Left ventricle myocardium inferior (tissue), 1 donor: ENCODE measurements at places on chromosomes 3 and 15. TPM values are rescaled to one million over a fixed set of nuclear protein-coding genes. Genes with fewer than 3 reads are reported as not detected.

Gene MORC1
- not detected for total RNA-seq

- H3K4me1 ChIP-seq, result peaks cover 59% of the 10 kb centered on the region
- H3K4me3 ChIP-seq, result no peak overlapping the region
- H3K27me3 ChIP-seq, result no peaks in the 10 kb centered on the region
- DNase-seq, result no peak
- H3K36me3 ChIP-seq, result no peaks in the 10 kb centered on the region
Measured at GRCh38 chr15:80106051-80106450, 46.6 kb downstream of the ZFAND6 start.

Gene TRPC1
- total RNA-seq, result 13.9 TPM

GRCh38 chr3:123880998-123881561 lies 3.1 kb downstream of the MYLK start:
- peaks cover 8% of the 10 kb centered on the region for H3K4me1 ChIP-seq
- no peak overlapping the region for H3K27ac ChIP-seq

Gene ANKUB1
- total RNA-seq, result not detected

DNA sequence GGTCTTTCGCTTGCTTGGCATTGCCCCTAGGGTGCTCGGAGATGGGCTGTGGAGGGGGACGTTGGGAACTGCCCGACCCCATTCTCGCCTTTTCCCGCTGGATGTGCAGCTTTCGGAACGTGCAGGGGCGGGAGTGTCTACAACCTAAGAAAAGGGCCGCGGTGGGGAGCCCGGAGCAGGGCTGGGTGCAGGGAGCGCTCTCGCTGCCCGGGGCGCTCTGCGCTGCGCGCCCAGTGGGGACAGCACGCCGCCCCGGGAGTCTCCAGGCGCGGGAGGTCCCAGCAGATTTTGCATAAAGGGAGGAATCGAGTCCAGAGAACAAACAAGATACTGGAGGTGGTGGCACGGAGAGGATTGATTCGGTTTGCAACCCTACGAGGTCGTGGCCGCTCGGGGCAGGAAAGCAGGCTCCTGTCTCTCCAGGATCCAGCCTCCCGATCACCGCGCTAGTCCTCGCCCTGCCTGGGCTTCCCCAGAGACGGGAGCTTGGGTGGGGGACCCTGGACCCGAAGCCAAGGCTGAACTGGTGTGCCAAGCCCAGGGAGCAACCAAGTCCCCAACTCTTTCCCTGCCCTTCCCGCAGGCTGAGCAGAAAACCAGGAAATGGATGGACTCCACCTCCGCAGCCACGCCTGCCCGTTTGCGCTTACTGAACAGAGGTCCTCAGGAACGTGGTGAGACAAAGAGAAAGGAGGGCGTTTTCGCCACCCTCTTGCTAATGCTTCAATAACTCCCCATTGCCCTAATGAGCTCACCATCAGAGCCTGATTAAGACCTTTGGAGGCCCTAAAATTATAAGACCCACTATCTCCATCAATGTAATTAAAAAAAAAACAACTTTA lies 59.7 kb downstream of the NOX5 start:
- DNase-seq, result peak; percentile 70
- H3K36me3 ChIP-seq, result no peaks in the 10 kb centered on the region
- no peaks in the 10 kb centered on the region for H3K27me3 ChIP-seq
- H3K27ac ChIP-seq, result peak overlapping the region; percentile 83
- peak overlapping the region; percentile 71 for H3K4me3 ChIP-seq
- H3K4me1 ChIP-seq, result peaks cover 25% of the 10 kb centered on the region

Gene LINGO1
- 0.96 TPM for total RNA-seq

DNA sequence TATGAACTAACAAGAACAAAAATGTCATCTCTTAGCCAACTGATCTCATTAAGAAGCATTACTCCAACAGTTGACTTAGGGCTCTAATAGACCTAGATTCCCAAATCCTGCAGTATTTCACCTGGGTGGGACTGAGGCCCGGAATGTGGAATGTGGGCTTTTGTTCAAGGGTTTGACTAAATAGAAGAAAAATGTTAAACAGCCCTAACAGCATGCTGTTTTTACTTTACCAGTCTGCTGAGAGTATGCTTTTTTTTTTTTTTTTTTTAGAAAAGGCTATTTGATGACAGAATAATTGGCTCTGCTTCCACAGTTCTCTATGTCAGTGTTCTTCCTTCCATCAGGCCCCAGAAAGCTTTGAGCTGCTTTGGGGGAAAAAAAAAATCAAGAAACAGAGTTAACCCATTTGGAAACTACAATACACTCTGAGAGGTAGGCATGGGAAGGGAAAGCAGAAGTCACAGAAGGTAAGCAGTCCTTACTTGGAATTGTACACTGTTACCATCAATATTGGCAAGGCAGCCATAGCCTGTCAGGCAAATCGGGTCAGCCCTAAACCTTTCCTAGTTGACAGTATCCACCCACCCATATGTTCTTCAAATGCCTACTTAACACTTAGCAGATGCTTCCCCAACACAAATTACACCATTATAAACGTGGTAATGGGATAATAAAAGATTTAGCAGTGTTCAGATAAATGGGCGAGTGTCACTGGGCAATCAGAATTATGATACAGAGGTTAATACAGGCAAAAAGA lies 224.2 kb downstream of the CNTN3 start:
- DNase-seq, result no peak
- H3K27me3 ChIP-seq, result no peaks in the 10 kb centered on the region
- H3K4me1 ChIP-seq, result no peaks in the 10 kb centered on the region

Gene RLBP1
- not detected for total RNA-seq

Gene ATP2B2
- total RNA-seq, result not detected

Gene STARD5
- 2.5 TPM for total RNA-seq

DNA sequence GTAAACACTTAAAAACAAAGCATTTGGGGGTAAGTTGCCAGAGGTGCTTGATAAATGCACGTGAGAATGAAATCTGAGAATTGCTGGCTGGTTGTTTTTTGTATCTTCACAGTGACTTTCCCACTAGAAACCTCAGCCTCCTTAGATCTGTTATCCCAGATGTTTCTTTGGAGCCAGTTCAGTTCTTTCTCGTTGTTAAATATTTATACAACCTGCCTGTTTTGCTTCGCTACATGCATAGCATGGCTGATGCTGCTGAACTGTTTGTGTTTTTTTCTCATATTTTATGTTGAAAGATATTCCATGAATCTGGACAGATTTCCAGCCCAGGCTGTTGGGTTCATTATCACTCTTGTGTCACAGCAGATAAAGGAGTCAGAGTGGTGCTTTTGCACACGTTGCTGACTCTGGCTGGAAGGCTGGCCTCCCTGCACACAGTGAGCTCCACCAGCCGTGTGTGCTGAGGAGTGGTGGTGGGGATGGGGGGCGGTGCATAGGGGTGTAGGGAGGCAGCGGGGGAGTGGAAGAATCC lies 80.2 kb downstream of the ARNT2 start:
- H3K36me3 ChIP-seq, result no peaks in the 10 kb centered on the region
- DNase-seq, result no peak
- H3K4me3 ChIP-seq, result no peak overlapping the region
- H3K27ac ChIP-seq, result no peak overlapping the region
- peaks cover 48% of the 10 kb centered on the region for H3K4me1 ChIP-seq

DNA sequence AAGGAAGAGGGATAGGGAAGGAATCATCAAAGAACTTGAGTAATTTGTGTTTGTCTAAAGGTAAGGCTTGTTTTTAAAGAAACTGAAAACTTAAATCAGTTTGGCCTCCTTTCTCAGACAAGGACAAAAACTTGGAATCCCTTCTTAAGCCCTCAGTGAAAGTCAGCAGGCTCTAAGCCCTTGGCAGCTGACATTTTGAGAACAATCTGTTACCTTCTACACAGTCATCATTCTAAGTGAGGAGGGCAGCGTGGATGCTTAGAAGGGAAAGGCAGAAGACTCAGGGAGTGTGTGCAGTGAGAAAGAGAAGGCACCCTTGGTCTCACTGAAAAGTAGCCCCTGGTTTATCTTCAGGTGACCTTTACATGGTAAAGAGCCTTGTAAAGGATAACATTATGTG lies 10.8 kb downstream of the HSPBAP1 start:
- no peaks in the 10 kb centered on the region for H3K27me3 ChIP-seq
- no peaks in the 10 kb centered on the region for H3K4me1 ChIP-seq
- DNase-seq, result no peak
- no peak overlapping the region for H3K27ac ChIP-seq
- H3K4me3 ChIP-seq, result no peak overlapping the region
- H3K36me3 ChIP-seq, result peaks cover 5% of the 10 kb centered on the region

Gene ACY1
- 20.2 TPM for total RNA-seq

- H3K27ac ChIP-seq, result no peak overlapping the region
- no peak for DNase-seq
- no peaks in the 10 kb centered on the region for H3K4me1 ChIP-seq
- H3K4me3 ChIP-seq, result no peak overlapping the region
- peaks cover 32% of the 10 kb centered on the region for H3K27me3 ChIP-seq
- no peaks in the 10 kb centered on the region for H3K36me3 ChIP-seq
Measured at GRCh38 chr15:100383302-100384107, 41.7 kb upstream of the ADAMTS17 start.

DNA sequence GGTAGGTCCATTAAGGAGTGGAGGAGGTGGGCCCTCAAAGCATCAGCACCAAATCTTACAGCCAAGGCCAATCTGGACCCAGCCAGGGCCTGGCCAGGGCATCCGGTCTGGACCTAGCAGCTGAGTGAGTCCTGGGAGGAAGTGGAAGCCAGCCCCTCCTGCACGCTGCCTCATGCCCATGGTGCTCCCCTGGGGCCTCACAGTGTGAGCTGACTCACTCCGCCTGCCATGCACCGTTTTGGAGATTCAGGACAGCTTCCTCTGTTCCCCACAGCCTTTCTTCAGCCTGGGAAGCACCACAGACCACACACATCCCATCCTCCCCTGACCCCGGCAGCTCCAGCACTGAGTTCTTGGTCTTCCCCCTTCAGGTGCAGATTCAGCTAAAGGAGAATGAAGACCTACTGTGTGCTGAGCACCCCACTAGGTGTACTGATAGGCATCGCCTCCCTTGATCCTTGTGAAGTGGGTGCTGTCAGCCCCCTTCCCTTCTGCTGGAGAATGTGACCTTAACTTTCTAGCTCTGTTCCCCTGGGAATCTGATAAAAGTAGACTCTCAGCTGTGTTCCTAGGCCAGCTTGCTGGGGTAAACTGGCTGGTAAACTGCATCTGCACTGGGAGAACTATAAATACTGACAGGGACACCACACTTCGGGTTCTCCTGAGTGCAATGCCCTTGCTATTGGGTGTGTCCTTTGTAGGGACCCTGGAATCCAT lies 36.8 kb upstream of the SEC13 start:
- H3K27ac ChIP-seq, result no peak overlapping the region
- no peak overlapping the region for H3K4me3 ChIP-seq
- no peak for DNase-seq
- peaks cover 23% of the 10 kb centered on the region for H3K4me1 ChIP-seq

Gene CSPG5
- 0.22 TPM for total RNA-seq

- peaks cover 27% of the 10 kb centered on the region for H3K27me3 ChIP-seq
- no peaks in the 10 kb centered on the region for H3K36me3 ChIP-seq
- DNase-seq, result no peak
- no peak overlapping the region for H3K4me3 ChIP-seq
- no peak overlapping the region for H3K27ac ChIP-seq
Measured at GRCh38 chr3:45347315-45348000, 40.9 kb upstream of the LARS2 start.

Gene SUCNR1
- 0.30 TPM for total RNA-seq

DNA sequence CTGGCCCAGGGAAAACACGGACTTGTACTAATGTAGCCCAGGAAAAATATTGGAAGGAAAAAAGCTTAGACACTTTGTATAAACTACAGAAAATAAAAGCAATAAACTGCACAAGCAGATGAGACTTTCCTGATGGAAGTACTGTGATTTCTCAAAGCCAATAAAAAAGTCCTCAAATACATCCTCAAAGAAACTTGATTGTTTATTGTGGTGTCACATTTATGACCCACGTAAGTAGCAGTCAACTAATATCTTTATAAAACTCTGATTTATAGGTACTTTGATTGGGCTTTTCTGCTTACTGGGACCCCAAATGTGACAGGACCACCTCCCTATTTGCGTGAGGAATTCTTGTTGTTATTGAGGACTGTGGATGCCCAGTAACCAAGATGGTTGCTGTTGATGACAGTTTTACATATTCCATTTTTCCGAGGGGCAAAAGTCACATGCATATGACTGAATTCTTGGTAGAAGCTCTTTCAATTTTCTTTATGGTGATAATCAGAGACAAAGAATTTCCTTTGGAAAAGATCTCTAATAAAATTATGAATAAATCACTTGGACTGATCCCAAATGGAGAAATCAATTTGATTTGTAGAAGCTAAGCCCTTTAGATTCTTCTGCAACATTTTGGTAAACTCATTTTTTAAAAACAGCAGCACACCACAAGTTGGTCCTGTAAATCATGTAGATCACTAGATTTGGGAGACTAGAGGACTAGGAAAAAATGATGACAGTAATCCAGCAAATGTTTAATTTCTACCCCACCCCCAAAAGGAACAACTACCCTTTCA lies 159.0 kb upstream of the TSC22D2 start:
- no peak overlapping the region for H3K4me3 ChIP-seq
- H3K27me3 ChIP-seq, result no peaks in the 10 kb centered on the region
- no peak overlapping the region for H3K27ac ChIP-seq
- peaks cover 5% of the 10 kb centered on the region for H3K4me1 ChIP-seq
- no peaks in the 10 kb centered on the region for H3K36me3 ChIP-seq
- no peak for DNase-seq

DNA sequence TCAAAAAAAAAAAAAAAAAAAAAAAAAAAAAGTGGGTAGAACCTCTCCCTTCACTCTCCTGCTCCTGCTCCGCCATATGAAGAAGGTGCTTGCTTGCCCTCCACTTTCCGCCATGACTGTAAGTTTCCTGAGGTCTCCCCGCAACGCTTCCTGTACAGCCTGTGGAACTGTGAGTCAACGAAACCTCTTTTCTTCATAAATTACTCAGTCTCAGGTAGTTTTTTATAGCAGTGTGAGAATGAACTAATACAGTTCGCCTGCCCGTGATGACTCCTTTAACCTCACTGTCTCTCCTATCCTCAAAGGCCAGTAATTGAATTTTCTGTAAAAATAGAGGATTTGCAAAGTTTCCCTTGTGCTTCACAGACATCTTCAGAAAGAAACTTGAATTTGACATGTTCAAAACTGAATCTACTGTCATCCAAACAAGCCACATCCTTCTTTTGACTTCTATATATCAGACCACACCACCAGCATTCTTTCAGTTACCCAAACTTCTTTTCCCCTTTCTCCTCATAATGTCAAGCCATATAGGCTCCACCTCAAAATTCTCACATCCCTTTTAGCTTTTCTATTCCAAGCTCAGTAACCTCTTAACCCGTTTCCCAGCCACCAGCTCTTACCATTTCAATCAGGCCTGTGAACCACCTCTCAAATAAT lies 44.3 kb downstream of the P2RY1 start:
- DNase-seq, result no peak
- H3K4me1 ChIP-seq, result no peaks in the 10 kb centered on the region

Gene GOLGA8Q
- total RNA-seq, result 0.74 TPM

- H3K4me1 ChIP-seq, result peaks cover 73% of the 10 kb centered on the region
- H3K27me3 ChIP-seq, result no peaks in the 10 kb centered on the region
- peak overlapping the region; percentile 96 for H3K27ac ChIP-seq
- DNase-seq, result no peak
Measured at GRCh38 chr15:100112061-100112420, 229.7 kb downstream of the ADAMTS17 start.

Gene CRYBG3
- total RNA-seq, result 19.9 TPM

GRCh38 chr3:138620431-138620830 lies 11.9 kb downstream of the FAIM start:
- H3K36me3 ChIP-seq, result no peaks in the 10 kb centered on the region
- H3K27me3 ChIP-seq, result no peaks in the 10 kb centered on the region
- no peak overlapping the region for H3K27ac ChIP-seq
- H3K4me1 ChIP-seq, result no peaks in the 10 kb centered on the region
